Left renal cortex interstitium (tissue), 4 donors: ENCODE measurements at places on chromosomes 2 and 18.

DNA sequence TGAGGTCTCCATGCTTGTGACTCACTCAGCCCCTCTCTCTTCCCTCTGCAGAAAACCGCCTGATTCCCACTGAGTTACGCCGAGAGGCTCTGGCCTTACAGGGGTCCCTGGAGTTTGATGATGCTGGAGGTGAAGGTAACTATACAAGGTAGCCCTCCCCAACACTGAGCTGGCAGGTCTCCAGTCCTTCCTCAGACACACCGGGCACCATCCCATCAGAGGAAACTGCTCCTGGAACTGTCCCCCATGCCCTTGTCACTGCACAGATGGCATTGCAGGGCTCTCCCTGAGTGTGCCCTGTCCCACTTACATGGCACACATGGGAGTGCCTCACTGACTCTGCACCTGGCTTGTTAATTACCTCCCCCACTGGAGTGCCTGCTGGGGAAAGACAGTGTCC lies 1.9 kb downstream of the IMP4 start:
- DNase-seq = no peak

DNA sequence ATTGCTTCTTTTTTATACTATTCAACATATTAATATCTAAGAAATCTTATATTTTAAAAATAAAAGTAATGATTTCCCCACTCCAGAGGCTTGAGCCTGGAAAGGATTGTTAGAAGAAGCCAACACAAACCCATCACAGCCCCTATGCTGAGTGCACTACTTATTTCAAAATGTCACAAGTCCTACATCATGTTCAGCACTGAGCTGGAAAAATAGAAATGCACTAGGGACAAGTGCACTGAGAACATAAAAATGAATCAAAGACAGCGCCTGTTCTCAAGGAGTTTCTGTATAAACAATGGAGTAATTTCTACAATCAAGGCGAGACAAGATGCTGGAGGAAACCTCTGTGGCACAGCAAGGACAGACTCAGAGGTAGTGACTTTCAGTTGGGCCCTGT lies 155.0 kb downstream of the TXNL1 start:
- no peak for DNase-seq

DNA sequence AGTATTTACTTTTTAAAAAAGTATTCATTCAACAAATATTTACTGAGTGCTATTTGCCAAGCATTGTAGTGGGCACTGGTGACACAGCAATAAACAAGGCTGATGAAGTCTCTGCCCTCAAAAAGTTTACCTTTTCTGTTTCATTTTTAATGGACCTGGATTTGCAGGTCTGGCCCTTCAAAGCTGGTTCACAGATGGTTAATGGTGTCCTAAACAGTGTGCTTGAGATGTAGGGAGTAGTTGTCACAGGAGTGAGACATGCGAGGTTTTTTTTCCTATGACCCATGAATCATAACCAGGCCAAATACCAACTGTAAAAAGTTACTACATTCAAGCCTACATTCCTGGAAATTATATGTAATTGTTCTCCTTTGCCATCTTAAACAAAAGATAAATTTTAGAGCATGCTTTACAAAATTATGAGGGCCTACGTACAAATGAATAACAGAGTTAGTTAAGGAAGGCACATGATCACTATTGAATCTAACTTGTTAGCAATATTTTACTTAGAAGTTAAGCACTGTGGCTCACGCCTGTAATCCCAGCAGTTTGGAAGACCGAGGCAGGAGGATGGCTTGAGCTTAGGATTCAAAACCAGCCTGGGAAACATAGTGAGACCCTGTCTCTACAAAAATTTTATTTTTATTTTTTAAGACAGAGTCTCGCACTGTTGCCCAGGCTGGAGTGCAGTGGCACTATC lies 223.9 kb downstream of the MBD5 start:
- DNase-seq = no peak

DNA sequence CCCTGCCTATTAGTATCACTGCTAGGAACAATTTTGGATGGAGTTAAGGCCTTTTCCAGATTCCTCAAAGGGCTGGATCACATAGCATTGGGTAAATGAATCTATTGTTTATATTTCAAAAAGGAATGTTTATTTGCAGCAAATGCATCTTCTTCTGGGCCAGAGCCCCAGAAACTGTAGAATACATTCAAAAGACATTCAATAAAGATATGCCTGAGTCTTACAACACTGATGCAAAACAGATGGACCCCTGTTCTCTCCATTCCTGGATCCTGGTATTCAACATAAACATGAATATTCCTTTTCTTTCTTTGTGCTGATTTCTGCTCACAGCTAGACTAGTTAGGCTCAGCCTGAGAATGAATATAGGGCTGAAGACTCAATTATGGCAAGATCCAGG lies 227.2 kb upstream of the KLHL29 start:
- DNase-seq = no peak

DNA sequence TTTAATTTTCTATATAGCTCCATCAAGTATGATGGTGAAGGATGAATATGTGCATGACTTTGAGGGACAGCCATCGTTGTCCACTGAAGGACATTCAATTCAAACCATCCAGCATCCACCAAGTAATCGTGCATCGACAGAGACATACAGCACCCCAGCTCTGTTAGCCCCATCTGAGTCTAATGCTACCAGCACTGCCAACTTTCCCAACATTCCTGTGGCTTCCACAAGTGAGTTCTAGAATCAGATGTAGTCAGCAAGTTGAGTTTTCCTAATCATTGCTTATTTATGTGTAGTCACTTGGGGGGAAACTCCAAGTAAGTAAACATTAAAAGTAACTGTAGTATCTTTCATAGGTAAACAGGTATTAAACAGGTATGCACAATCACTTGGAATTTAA lies 24.8 kb downstream of the SMAD4 start:
- DNase-seq = no peak

- no peak for DNase-seq
These were observed 75.7 kb downstream of the MYO5B start for GRCh38 chr18:50119296-50119695.

DNA sequence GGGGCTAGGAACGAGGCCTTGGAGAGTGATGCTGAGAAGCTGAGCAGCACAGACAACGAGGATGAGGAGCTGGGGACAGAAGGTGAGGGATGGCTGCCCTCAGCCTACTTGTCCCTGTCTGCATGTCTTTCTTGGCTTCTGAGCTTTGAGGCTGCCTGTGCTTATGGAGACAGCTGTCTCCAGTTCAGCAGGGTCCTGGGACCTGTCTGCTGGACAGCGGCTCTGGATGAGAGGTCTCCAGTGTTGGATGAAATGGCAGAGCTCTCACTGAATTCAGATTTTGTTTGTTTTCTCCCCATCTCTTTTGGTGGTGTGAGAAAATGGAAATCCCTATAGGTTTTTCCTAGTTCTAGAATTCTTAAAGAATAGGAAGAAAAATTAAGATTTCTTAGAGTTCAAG lies 54.8 kb downstream of the NTSR2 start:
- no peak for DNase-seq

DNA sequence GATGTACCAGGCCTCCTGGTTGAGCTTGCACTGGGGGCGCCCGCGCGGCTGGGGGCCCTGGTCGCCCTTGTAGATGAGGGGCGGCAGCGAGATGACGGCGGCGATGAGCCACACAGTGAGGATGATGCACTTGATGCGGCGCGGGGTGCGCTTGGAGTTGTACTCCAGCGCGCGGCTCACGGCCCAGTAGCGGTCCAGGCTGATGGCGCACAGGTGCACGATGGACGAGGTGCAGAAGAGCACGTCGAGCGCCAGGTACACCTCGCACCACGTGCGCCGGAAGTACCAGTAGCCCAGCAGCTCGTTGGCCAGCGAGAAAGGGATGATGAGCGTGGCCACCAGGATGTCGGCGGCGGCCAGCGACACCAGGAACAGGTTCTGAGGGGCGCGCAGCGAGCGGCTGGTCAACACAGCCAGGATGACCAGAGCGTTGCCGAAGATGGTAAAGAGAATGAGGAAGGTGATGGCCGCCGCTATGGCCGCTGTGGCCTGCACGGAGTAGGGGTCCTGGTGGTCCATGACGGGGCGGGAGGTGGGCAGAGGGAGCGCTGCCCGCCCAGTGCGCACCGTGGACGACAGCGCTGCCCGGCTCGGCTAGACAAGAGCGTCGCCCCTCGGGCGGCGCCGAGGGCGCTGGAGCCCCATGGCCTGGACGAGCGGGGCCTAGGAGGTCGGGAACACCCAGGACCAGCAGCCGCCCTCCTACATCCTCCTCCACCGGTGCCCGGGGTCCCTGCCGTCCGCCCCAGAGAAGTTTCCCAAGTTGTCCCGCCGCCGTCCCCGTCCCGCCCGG lies 544 bp downstream of the ADRA2B start:
- no peak for DNase-seq

DNA sequence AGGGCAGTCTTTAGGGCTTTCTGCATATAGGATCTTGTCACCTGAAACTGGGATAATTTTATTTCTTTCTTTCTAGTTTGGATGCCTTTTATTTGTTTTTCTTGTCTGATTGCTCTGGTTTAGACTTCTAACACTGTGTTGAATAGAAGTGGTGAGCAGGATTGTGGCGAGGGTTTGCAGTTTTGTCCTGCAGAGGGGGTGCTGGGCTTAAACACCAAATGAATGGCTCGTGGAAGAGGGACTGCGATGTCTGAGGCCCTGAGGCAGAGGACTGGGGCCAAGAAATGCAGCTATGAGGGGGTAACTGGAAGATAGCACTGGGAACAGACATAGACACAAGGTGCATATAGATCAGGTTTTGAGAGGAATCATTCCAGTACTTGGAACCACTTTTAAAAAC lies 20.5 kb downstream of the UBE2F start:
- no peak for DNase-seq
